ENCODE measurements at places on chromosomes 11 and 22. TPM values are rescaled to one million over a fixed set of nuclear protein-coding genes. Genes with fewer than 3 reads are reported as not detected.

Gene PRRG4
- total RNA-seq, result under 0.01 TPM

Gene MIAT
- total RNA-seq, result 0.92 TPM

Gene MMP27
- total RNA-seq, result not detected

Gene CRYBA4
- total RNA-seq, result not detected

Gene KRTAP5-7
- not detected for total RNA-seq

Gene DEFB131B
- not detected for total RNA-seq

Gene PATE4
- total RNA-seq, result not detected

Gene UBXN1
- total RNA-seq, result 193 TPM

Gene ELFN2
- total RNA-seq, result 0.37 TPM

Gene P2RX6
- total RNA-seq, result 2.8 TPM

Gene BTG4
- not detected for total RNA-seq

Gene MARK2
- 6.3 TPM for total RNA-seq

Gene PDGFD
- 49.4 TPM for total RNA-seq

Gene SCN3B
- total RNA-seq, result not detected

Gene APOBEC3F
- 5.5 TPM for total RNA-seq

Gene ACCS
- 15.7 TPM for total RNA-seq

Gene PTPRCAP
- not detected for total RNA-seq

Gene OR51E2
- not detected for total RNA-seq

Gene THYN1
- total RNA-seq, result 79.9 TPM

Gene PDE2A
- total RNA-seq, result 0.18 TPM

Gene CHADL
- 1.8 TPM for total RNA-seq

Gene ANO1
- total RNA-seq, result 0.14 TPM

Gene MMP8
- under 0.01 TPM for total RNA-seq

Gene SHANK3
- 0.57 TPM for total RNA-seq

Gene EFCAB6
- 2.1 TPM for total RNA-seq

Gene FANCF
- 6.7 TPM for total RNA-seq

Gene HYOU1
- total RNA-seq, result 126 TPM

Gene CEP126
- total RNA-seq, result 1.1 TPM

Gene JAML
- total RNA-seq, result not detected

Gene RTN4RL2
- 0.09 TPM for total RNA-seq

Gene NLRP14
- total RNA-seq, result 0.09 TPM

Gene OTOG
- total RNA-seq, result not detected

Gene LRRC74B
- not detected for total RNA-seq

Gene UPK3A
- total RNA-seq, result not detected

Gene HPX
- 0.46 TPM for total RNA-seq

Gene MS4A15
- total RNA-seq, result not detected

Gene TMEM45B
- total RNA-seq, result not detected

Gene OR56A1
- total RNA-seq, result not detected

Gene DMC1
- 2.7 TPM for total RNA-seq

Gene ST14
- under 0.01 TPM for total RNA-seq

Gene DNAJB13
- total RNA-seq, result not detected

Gene C22orf23
- 0.14 TPM for total RNA-seq

All from smooth muscle cell of bladder (primary cell).